ENCODE measurements at places on chromosomes 13 and 19.

GRCh38 chr19:4991996-4992698, 23.2 kb downstream of the KDM4B start:
- DNase-seq, result no peak

DNA sequence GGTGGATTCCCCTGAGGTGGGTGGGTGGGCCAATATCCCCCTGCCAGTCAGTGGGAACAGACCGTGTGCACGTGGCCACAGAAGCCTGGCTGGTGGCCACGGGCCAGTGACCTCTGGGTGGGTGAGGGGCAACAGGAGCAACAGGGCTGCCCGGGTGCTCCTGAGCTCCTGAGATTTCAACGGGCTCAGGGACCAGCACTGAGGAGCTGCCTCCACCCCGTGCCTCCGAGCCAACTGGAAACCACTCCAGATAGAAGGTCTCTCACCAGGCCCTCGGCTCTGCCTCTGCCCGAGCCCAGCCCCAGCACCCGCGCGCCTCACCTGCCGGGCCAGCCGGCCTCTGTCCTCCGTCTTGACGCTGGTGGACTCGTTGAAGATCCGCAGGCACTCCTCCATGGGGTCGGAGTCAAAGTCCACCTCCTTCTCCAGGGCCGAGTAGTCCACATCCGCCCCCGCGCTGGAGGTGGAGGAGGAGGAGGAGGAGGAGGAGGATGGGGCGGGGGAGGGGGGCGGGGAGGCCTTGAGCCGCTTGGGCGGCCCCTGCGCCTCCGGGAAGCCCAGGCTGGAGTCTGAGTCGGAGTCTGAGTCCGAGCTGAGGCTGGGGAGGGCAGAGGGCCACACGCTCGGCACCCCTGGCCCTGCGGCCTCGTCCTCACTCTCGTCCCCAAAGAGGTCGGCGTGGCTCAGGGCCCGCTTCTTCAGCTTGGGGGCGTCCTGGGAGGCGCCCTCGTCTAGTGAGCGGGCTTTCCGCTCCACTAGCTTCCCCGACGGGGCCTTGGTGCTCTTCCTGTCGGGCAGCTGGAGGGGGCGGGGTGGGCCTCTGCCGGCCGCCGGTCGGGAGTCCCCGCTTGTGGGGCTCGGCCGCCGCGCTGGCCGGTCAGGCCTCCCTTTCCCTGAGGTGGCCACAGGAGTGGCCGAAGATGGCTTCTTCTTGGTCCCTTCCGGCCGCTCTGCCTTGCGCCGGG, 14.8 kb upstream of the ATP8B3 start:
- no peak for DNase-seq

DNA sequence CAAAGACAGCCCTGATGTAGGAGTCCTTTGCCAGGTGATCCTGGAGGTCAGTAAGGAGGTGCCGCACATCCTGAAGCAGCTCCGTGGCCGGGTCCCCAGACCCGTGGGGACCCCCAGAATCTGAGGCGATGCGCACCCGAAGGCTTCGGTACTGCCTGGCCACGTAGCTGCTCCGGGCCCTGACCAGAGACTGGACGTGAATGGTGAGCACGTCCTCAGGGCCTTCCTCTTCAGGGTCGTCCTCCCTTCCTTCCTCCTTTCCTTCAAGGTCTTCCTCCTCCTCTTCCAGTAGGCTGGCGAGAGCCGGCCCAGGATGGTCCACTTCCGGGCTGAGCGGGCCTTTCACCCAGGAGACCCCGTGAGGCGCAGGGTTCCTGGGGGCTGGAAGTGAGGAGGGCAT, 7.5 kb downstream of the RINL start:
- DNase-seq, result no peak

DNA sequence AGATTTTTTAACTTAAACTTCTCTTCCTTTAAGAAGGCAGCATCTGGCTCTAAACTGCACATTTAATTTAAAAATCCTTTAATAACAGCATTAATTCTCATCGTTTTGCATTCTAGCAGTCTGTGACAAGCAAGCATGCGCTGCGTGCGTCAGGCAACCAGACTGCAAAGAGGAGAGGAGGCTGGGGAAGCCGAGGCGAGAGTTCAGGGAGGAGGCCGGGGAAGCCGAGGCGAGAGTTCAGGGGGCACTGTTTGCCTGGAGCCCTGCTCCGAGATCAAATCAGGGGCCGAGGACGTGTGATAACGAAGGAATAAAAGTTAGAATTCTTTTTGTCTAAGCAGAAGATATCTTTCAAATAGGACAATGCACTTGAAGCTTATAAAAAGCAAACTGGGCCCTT, 435.7 kb downstream of the EFNB2 start:
- peak; percentile 46 for DNase-seq

- peak; percentile 38 for DNase-seq
Observed at GRCh38 chr19:11673608-11674041, 65.1 kb downstream of the ZNF823 start.
